Activated CD4-positive, alpha-beta memory T cell treated with anti-CD3 and anti-CD28 coated beads, Interleukin-2, amount 10 ng/mL, durations not matched to agents 7 days and 5 days (primary cell): ENCODE measurements at places on chromosomes 6 and 20. TPM values are rescaled to one million over a fixed set of nuclear protein-coding genes. Genes with fewer than 3 reads are reported as not detected.

HLA-DRB1 gene
- total RNA-seq = 155 TPM

CLVS2 gene
- total RNA-seq = not detected

CABLES2 gene
- total RNA-seq = 13.2 TPM

VPS16 gene
- 53.0 TPM for total RNA-seq

SLC22A2 gene
- total RNA-seq = not detected

MROH8 gene
- total RNA-seq = 1.7 TPM

SPEF1 gene
- not detected for total RNA-seq

SIRPA gene
- not detected for total RNA-seq

GLP1R gene
- total RNA-seq = not detected

NRSN1 gene
- not detected for total RNA-seq

KCNK15 gene
- not detected for total RNA-seq

DNA sequence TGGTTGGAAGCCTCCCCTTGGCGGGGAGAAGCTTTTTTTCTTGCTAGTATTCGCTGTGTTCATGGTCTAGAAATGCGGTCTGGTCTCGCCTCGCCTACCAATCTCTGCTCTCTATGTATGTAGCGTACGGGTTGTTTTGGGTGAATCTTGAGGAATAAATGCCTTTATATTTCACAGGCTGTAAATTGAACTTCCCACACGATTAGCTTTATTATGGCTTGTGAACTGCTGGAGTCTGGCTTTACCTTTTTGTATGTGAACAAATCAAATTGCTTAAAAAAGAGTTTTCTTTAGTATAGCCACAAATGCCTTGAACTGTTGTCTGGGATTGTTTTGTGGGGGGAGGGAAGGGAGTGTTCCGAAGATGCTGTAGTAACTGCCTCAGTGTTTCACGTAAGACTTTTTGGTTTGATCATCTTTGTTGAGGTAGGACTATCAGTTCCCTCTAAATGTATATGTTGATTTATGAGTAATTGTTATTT, 2.2 kb downstream of the INSM1 start:
- DNase-seq = no peak

GRCh38 chr6:105212587-105212986, 32.8 kb upstream of the POPDC3 start:
- DNase-seq = no peak

DNA sequence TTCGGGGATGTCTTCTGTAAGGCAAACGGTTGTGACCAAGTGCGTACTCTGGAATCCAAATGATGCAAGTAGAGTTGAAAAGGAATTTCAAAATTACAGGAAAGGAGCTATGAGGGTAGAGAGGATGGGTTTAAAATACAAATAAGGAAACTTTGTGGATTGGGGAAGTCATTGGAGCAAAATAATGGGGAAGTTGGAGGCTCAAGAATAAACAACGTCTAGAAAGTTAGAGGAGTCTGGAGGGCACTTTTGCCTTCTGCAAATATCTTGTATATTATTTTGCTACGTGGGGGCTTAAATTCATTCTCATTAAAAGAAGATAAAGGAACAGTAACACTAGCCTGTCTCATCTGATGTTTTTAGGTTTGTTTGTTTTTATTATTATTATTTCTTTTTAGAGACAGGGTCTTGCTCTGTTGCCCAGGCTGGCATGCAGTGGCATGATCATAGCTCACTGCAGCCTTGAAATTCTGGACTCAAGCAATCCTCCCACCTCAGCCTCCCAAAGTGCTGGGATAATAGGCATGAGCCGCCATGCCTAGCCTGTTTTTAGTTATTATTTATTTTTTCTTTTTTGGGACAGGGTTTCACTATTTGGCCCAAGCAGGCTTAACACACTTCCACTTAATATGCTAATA, 55.0 kb upstream of the TNFAIP3 start:
- no peak for DNase-seq

DNA sequence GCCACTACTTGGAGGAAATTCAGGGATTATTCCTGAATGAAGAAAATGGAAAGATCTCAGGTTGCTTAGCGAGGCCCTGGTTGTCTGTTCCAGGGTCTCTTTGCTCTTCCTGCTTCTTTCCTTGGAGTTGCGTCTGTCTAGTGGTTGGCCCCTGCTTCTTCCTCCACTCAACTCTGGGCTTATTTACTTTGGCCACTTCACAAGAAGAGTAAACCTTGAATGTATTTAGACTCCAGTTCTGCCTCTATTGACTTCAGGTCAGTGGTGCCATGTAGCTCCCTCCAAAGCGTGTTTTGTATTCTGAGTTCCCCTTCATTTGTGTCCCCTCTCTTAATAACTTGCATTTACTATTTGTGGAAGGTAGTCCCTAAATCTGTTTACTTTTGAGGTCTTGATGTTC, 456.5 kb downstream of the UTRN start:
- no peak for DNase-seq

- DNase-seq = no peak
Observed at GRCh38 chr20:33650111-33650752, 11.9 kb upstream of the C20orf144 start.

DNA sequence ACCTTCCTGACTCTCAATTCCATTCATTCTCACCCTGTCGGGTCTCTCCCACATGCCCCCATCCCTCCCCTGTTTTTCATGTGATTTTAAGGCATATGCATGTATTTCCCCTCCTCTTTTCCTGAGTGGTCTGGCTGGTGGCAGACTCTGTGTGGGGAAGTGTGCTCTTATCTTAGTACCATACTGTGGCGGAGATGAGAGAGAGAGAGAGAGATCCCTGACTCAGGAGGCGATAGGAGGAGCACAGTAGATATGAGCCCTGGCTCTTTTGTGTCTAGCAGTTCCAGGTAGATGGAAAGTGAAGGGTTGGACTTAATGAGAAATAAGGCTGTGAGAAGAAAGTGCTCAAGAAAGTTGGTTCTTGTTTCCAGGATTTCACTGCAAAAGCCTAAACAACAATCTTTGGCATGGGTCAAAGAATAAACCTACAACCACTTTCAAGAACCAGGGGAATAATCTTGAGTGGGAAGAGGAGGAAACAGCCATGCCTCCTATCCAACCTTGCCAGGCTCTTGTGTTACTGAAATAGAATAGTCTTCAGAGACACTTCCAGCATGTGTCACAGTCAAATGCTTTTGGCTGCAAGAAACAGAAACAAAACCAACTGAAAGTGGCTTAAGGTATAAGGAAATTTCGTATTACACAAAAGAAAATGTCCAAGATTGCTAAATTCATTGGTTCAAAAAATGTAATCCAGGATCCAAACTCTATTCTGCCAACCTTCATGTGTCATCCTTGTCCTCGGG, 123.8 kb upstream of the MYLIP start:
- no peak for DNase-seq

DNA sequence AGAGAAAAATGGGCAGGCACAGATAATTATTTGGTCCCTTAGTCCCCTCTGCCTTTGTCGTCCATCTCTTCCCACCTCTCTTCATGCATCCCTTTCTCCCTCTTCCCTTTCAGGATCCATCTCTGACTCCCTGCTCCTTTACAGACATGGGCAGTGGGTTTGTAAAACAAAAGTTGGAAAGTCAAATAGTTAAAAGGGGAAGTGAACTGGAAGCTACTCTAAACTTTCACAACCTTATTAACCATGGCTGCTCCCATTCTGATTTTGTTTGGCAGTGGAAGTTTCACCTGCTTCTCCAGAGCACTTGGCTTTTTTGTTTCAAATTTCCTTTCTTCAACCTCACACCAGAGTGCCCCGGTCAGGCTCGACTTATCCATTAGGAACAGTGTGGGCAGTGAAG, 1.2 kb downstream of the HLA-DQA2 start:
- no peak for DNase-seq

DNA sequence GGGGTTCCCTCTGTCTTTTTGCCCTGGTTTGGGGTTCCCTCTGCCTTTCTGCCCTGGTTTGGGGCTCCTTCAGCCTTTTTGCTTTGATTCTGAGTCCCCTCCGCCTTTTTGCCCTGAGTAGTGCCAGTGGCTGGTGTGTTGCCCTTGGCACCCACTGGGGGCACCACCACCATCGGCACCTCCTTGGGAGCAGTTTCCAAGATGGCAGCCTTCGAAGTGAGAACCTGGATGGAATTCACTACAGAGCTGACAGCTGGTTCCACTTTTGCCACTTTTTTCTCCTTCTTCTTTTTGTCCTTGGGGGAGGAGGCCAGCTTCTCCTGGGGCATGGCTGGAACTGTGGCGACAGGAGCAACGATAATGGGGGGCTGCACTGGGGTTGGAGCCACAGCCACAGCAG, 22.2 kb downstream of the RRBP1 start:
- DNase-seq = no peak

GRCh38 chr6:10421158-10421920, 6.5 kb upstream of the TFAP2A start:
- no peak for DNase-seq

DNA sequence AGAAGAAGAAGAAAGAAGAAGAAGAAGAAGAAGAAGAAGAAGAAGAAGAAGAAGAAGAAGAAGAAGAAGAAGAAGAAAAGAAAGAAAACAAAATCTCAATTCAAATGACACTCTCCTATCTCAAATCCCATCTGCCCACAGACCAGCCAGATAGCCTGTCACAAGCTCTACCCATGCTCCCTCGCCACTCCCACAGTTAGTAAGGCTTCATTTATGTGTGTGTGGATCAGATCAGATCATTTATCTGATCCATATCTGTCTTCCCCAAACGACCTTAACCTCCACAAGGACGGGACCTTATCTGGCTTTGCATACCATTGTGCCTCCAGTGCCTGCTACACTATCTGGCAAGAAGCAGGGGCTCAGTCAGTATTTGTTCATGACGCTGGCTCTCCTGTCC, 81.9 kb upstream of the RREB1 start:
- DNase-seq = no peak

DNA sequence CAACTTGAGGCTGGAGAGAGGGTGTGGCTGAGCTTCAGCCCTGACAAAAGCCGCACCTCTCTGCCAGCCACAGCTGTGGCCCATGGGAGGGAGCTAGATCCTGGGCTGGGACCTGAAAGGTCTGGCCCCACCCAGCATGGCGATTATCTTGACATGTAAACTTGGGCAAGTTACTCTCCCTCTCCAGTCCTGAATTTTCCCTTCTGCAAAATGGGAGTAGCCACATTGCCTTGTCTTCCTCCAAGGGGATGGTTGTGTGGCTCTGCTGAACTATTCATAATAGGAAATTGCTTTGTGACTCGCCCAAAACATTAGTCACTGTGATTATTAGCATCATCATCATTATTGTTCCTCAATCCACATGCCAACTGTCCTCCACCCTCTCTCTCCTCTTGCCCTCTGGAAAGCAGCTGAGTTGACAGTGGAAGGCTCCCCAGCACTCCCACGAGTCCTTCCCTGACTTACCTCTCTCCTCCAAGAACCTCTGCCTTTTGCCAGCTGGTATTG, 23.0 kb upstream of the RBPJL start:
- no peak for DNase-seq

DNA sequence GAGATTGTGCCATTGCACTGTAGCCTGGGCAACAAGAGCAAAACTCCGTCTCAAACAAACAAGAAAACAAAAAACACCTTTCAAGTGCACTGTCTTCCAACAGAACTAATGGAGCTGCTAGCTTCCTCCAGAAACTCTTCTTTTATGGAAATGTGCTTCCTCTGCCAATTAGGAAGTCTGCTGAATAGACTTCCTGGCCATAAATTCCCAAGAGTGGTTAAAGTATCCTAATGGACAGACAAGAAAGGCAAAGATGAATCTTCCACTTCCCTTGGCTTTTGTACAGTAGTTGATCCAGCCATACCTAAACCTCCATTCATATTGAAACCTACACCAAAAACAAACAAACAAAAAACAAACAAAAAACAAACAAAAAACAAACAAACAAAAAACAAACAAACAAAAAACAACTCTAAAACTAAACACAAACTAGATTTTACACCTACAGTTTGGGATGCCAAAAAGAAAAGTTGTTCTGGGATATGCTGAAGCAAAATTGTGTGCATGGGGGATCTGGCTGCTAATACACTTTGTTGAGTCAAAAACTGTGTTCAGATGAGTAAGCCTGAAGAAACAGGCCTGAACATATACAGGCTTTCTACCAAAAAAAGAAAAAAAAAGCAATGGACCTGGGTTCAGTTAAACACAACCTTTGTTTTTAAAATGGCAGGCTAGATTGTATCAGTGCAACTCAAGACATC, 59.8 kb upstream of the CARMIL1 start:
- DNase-seq = no peak
